ENCODE measurements at places on chromosomes 3 and 15.

DNA sequence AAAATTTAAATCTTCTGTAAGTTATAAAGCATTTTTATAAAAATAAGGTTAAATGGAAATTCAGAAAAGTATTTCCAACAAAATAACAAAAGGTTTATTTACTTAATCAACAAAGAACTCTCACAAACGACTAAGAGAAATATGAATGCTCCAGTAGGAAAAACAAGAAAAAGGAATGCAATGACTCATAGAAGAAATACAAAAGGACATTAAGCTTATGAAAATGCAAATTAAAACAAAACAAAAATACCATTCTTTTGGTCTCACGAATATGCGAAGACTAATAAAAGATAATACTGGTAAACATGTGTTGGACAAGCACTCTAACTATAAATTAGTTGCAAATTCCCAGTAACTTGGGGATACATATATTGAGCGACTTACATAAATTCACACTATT lies 17.5 kb upstream of the TBC1D5 start:
- no peak for DNase-seq

- DNase-seq: no peak
Measured at GRCh38 chr3:16437640-16438039, 75.9 kb downstream of the RFTN1 start.

- DNase-seq: no peak
Measured at GRCh38 chr3:55902221-55902900, 415.3 kb upstream of the WNT5A start.

- no peak for DNase-seq
Measured at GRCh38 chr3:97863031-97863430, 41.2 kb downstream of the CRYBG3 start.

GRCh38 chr15:89980896-89981295 lies 20.2 kb upstream of the ZNF710 start:
- no peak for DNase-seq

Measured in activated naive CD4-positive, alpha-beta T cell treated with anti-CD3 and anti-CD28 coated beads, Interleukin-2, amount 50 U/mL, for 72 hours (primary cell).